ENCODE measurements at places on chromosomes 6 and 20.

- no peak for DNase-seq
Measured at GRCh38 chr6:72861935-72862432, 240.1 kb downstream of the KCNQ5 start.

DNA sequence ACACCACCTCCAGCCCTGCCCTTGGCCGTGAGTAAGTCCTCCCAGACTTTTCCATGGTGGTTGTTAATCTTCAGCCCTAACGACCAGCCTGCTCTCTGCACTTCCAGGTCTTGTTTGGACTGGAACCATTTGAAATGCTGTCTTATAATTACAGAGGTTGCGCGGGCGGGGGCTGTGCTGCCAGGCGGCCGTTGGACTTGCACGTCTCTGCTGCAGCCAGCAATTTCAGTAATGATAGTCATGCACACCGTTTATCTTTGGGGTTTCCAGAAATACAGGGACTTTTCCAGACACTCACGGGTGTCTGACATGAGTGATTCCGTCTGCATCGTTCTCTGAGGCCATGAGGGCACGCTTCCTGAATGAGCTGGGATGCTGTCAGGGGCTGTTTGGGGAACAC lies 118.2 kb downstream of the BMP7 start:
- DNase-seq = no peak

DNA sequence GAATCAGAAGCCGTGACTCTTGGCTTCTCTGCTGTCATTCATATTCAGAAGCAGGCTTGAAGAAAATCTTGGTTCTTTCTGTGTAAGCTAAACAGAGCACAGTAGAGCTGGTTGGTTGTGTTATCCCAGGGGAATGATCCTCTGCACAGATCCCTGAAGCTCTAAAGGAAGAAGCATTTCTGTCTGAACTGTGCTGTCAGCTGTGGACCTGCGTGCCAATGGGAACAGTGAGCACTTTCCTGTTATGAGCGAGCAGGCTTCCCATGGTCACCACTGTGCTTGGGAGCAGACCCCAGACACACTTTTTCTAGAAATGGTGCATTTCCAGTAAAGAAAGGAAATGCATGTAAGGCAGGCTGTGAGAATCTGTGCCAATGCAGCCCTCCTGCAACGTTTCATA lies 490.2 kb downstream of the EPM2A start:
- no peak for DNase-seq

GRCh38 chr6:48429021-48429420 lies 318.0 kb upstream of the PTCHD4 start:
- no peak for DNase-seq

DNA sequence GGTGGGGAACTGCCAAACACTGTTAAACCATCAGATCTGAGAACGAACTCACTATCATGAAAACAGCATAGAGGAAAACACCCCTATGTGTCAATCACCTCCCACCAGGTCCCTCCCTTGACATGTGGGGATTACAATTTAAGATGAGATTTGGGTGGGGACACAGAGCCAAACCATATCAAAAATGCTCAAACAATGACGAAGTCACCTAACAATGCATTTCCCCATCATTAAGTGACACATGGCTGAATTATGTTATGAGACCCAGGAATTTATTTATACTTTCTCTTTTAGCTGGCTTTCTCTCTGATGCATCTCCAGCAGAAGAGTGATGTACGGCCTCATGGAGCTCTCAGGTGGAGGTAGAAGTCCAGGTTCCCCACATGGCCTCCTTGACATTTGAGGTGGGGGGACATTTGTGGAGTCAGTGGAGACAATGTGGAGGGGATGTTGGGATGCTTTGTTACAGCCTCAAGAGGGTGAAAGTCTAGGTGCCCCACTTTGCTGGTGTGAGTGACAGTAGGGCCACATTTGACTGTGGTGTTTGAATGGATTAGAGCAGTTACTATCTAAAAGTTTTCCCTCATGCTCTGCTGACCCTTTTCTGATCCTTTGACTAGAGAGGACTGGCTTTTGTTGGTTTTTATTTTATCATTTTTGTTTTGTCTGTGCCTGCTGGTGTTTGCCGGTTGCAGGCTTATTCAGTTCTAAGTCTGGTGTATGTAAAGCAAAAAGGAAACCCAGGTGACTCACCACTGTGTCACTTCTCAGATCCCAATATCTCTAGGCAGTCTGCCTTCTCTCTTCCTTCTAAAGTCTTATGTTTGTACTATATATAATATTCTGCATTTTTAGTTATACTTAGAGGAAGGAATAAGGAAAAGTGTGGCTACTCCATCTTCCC lies 18.5 kb upstream of the DCBLD1 start:
- no peak for DNase-seq

GRCh38 chr20:16419138-16419715 lies 154.0 kb downstream of the KIF16B start:
- no peak for DNase-seq

- no peak for DNase-seq
Measured at GRCh38 chr6:32432050-32432450, 7.6 kb upstream of the HLA-DRA start.

GRCh38 chr20:50213531-50214106 lies 23.0 kb downstream of the CEBPB start:
- no peak for DNase-seq

DNA sequence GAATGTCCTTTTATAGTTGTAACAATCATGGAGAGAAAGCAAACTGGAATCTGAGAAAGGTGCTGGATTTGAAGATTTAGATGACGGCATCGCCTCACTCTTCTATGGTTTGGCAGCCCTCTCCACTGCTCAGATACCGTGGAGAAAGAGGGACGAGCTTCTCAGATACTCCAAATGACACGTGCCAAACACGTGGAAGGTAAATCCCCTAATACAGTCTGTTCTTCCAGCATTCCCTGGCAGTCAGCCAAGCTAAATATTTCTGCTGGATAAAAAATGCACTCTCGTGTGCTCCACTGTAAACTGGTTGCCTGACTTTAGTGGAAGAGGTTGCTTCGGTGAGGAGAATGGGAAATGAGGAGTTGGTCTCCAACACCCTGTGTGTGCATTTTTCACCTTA lies 16.7 kb upstream of the PRDM1 start:
- no peak for DNase-seq

DNA sequence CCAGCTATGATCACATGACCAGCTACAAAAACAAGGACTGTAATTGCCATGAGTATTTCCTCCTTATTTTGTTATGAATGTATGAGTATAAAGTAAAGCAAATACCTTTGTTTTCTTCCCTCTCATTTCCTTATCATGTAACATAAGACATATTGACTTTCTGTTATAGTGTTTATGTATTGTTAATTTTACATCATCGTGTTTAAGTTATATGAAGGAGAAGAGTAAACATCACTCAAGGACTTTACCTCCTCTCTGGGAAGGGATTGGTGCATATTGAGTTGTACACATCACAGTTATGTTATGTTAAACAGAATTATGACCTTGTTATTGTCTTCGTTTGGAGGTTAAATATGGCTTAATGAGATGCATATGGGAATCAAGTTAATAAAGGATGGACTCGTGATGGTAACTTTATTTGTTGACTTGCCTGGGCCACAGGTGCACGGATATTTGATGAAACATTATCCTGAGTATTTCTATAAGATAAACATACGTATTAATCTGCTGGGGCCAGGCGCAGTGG lies 57.3 kb upstream of the CNKSR3 start:
- DNase-seq = no peak

- DNase-seq = no peak
Measured at GRCh38 chr6:137222381-137222780, 3.2 kb upstream of the IFNGR1 start.

- DNase-seq = no peak
Measured at GRCh38 chr20:35571555-35571954, 29.7 kb downstream of the ERGIC3 start.

- no peak for DNase-seq
Measured at GRCh38 chr6:30319146-30319835, 7.4 kb upstream of the TRIM39 start.

DNA sequence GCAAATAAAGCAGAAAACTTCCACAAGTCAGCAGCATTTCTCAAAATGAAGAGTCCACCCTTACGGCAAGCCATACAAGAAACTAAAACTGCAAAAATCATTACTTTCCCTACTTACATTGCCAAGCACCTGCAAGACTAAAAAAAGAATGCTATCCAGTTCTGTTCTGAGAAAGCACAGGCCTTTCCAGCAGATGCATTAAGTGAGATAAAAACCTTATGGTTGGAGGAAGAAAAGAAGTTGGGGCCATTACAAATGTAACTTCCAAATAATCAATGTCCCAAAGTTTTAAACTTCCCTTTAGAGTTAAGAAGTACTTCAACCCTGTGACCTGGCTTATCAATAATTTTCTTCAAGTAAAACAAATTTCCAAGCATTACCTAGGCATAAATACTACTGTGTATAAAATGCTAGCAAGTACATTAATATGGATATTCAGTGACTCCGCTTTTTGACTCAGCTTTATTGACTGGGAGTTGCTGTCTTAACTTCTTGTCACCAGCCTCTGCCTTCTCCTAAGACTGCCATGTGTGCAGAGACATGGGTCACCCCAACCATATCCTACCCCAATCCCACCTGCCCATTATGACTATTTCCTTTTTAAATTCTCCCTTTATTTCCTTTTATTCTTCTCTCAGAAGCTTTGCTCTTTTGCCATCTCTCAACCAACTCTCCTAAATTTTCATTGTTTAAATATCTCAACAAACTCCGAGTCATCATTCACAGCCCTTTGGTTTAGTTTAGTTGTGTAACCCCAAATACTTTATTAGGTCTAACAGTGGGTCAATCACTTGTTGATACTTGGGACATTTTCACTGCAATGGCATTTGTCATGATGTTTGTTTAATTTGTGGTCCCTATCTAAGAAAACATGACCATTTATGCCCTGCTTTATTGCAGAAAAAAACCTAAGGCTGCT lies 49.7 kb downstream of the SLC22A23 start:
- no peak for DNase-seq

DNA sequence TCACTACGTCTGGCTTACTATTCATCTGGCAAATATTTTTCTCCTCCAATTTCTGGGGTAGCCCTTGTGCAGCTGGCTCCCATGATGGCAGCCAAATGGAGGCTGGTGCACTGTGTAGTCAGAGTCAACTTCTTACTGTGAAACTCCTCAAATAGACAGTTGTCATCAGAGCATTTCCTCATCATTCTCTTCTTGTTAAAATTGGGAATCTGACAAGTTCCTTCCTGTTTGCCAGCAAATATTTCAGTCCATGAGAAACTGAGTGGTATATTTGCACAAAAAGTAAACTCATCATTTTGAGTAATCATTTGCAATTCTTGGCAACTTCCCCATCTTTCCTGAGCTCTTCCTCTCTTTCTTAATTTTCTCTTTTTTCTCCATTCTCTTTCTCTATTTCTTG lies 394.9 kb upstream of the RGS17 start:
- no peak for DNase-seq

DNA sequence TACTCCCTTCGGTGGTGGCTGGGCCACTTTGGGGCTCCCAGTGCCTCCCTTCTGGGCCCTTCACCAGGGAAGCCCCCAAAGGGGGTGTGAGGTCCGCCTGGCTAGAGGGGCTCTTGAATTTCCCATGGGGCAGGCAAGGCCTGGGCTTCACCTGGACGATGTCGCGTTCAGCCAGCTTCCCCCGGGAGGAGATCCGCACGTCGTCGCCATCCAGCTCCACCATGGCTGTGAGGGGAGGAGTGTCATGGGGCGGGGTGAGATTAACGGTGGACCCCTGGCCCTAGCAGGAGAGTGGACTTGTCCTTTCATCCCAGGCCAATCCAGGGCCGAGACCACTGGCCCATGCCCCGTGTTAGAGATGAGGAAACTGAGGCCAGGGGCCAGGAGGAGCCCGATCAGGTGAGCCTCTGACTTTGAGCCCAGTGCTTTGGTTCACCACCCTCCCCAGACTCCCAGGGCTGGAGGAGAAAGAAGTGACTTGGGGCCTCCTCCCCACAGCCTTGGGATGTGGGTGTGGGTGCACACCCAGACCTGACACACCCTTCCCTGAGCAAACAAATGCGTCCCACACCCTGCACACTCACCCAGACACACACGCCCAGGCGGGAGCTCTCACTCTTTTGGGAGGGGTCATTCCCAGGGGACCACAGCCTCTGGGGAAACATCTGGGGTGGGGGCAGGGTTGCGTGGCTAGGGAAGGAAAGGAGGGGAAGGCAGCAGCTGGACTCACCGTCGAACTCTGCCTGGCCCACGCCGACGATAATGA lies 46.1 kb downstream of the RAB44 start:
- no peak for DNase-seq

- no peak for DNase-seq
Measured at GRCh38 chr20:2814587-2815051, at the start of gene C20orf141. TSS of gene C20orf141 (plus strand) at chr20:2814987. CDS start at chr20:2815185, 198 bp downstream.

- DNase-seq = no peak
Measured at GRCh38 chr6:79564636-79565035, 27.4 kb upstream of the LCA5 start.

- DNase-seq = no peak
Measured at GRCh38 chr20:18004384-18005031, 35.7 kb downstream of the MGME1 start.

- no peak for DNase-seq
Measured at GRCh38 chr6:91653895-91654294, 1067.0 kb upstream of the MAP3K7 start.

- no peak for DNase-seq
Measured at GRCh38 chr6:42355416-42355815, 96.3 kb downstream of the TRERF1 start.

DNA sequence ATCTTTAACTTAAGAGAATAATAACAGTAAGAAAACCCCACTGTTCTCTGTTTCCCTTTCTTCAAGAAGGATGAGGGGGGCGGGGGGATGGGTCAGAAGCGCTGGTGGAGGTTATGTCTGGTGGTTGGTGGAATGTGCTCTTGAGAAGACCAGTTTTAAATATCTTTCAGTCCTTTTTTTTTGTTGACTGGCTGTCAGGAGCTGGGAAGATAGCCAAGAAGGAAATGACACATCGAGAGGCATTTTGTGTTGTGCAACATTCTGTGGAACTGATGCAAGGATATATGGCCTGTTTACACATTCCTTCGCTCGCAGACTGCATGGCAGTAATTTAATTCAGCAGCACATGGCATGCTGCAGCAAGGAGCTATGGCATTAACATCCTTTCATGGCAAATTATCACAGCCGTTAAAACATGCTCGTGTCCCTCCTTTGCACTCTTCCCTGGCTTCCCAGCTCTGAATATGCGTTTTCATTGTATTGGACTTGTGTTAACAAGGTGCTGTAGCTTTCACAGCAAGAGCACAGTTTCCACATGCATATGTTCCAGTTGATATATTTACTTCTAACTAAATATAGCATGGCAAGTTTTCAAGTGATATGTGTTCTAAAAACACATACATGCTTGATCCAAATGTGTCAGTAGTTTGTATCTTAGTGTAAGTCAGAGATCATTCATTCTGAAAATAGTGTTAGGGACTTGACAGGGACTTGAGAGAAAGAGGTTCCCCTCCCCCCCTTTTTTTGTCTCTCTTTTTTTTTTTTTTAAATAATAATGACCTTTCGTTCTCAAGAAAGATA lies 68.2 kb upstream of the SUPT3H start:
- DNase-seq = no peak

- no peak for DNase-seq
Measured at GRCh38 chr20:63126876-63127699, 88.8 kb downstream of the YTHDF1 start.

DNA sequence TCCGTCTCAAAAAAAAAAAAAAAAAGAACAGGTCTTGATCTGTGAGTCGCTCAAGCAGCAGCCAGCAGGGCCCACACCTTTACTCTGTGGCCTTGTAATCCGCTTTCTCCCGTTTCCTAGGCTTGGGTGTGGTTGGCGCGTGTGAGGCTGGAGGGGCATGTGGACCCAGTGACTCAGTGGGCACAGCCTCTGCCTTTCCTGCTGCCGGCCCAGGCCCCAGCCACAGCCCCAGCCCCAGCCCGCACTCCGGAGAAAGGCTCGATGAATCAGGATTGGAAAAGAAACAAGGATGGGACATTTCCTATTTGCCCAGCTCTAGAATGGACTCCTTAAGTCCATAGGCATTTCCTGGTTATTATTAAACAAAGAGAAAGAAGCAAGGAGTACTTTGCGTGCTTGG lies 4.3 kb downstream of the BHLHE23 start:
- no peak for DNase-seq

Measured in stimulated activated CD4-positive, alpha-beta T cell treated with anti-CD3 and anti-CD28 coated beads, TNF-alpha, amount 100 ng/mL, for 4 hours (primary cell).